ENCODE measurements at places on chromosomes 7 and 10.

DNA sequence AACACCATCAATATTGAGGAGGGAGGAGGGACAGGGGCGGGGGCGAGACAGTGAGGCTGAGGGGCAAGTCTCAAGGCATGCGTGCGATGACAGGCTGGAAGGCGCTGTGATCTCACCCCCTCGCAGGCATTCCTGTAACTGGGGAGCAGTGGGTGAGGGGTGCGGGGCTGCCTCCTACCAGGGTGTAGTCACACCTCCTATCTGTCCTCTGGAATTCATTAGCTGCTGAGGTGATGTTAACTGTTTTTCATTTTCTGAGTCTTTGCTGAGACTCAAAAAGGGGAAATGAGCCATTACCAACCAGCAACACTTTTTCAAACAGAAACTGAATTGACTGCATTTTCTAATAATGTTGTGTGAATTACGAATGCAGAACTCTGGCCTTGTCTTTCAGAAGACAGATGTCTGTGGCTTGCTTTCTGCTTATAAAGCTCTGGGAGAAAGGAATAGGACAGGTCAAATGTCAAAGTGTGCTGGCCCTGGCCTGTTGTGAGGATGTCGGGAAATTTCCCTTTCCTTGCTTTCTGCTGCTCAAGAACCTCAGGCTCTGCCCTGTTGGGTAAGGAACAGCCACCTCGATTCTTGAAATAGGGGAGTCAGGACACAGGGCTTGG is 23.7 kb upstream of the CDH23 start:
- H3K4me1 ChIP-seq, result peaks cover 5% of the 10 kb centered on the region
- no peak overlapping the region for H3K27ac ChIP-seq
- no peaks in the 10 kb centered on the region for H3K27me3 ChIP-seq
- no peak for DNase-seq

GRCh38 chr10:4820804-4821401 is 5.1 kb upstream of the AKR1E2 start:
- H3K4me3 ChIP-seq, result no peak overlapping the region
- no peaks in the 10 kb centered on the region for H3K36me3 ChIP-seq
- DNase-seq, result no peak
- H3K27ac ChIP-seq, result no peak overlapping the region
- H3K27me3 ChIP-seq, result no peaks in the 10 kb centered on the region

DNA sequence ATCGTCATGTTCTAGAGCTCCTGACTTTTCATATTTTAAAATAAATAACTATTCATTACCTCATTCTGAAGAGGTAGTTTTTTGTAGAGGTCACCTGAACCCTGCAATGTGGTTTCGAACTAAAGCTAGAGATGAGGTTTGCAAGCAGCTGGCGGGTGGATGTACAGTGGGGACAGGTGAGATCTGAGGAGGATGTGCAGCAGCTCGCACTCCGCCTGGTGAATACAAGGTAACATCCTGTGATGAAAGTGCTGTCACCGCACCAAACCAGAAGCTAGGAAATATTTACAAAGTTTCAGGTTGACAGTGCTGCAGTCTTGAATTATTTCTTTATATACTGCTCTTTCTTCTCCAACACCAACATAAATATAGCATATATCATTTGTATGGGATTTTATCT is 26.5 kb downstream of the NDUFB2 start:
- no peaks in the 10 kb centered on the region for H3K27me3 ChIP-seq
- no peaks in the 10 kb centered on the region for H3K36me3 ChIP-seq
- H3K4me3 ChIP-seq, result no peak overlapping the region
- DNase-seq, result peak; percentile 56
- H3K27ac ChIP-seq, result no peak overlapping the region

GRCh38 chr10:133060022-133060421 is 27.7 kb upstream of the ADGRA1 start:
- no peaks in the 10 kb centered on the region for H3K36me3 ChIP-seq
- DNase-seq, result no peak
- no peak overlapping the region for H3K4me3 ChIP-seq
- peaks cover 9% of the 10 kb centered on the region for H3K4me1 ChIP-seq
- H3K27me3 ChIP-seq, result no peaks in the 10 kb centered on the region

GRCh38 chr10:98173260-98173659 is 38.8 kb downstream of the R3HCC1L start:
- H3K4me1 ChIP-seq, result no peaks in the 10 kb centered on the region
- no peaks in the 10 kb centered on the region for H3K27me3 ChIP-seq
- H3K36me3 ChIP-seq, result no peaks in the 10 kb centered on the region
- DNase-seq, result no peak

- peaks cover 51% of the 10 kb centered on the region for H3K4me1 ChIP-seq
- peak overlapping the region; percentile 70 for H3K4me3 ChIP-seq
- H3K36me3 ChIP-seq, result no peaks in the 10 kb centered on the region
- peak; percentile 27 for DNase-seq
- H3K27ac ChIP-seq, result peak overlapping the region; percentile 79
These were observed 688 bp downstream of the ORAI2 start for GRCh38 chr7:102434039-102434486.

DNA sequence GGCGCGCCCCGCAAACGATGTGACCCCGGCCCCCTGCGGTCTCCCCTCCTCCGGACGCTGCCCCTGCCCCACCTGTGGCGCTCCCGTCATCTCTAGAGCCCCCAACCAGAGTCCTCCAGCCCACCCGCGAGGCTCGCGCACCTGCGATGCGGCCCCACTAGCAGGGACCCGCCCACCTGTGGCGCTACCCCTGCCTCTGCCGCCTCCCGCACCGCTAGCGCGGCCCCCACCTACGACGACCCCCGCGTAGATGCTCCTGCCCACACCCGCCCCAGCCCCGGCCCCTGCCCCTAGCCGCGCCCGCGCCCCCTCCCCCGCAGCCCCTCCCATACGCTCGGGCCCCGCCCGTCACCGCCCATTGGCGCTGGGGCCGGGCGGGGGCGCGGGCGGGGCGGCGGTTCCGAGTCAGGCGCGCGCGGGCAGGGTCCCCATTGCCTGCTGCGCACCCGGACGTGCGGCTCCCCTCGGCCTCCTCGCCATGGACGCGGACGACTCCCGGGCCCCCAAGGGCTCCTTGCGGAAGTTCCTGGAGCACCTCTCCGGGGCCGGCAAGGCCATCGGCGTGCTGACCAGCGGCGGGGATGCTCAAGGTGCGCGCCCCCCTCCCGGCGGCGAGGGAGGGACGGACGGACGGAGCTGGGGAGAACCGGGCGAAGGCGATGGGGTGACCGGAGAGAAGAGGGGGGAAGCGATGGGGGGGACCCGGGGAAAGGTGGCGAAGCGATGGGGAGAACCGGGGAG is at the start of gene PFKP:
Gene PFKP, plus strand, starts transcription at position 431 of the 741 bp plus-strand sequence. Its CDS starts 48 bp downstream, at position 479.
- H3K4me3 ChIP-seq, result peak within 1 kb of the TSS; percentile 88
- peak; percentile 53 for DNase-seq
- H3K27ac ChIP-seq, result peak within 1 kb of the TSS; percentile 74

DNA sequence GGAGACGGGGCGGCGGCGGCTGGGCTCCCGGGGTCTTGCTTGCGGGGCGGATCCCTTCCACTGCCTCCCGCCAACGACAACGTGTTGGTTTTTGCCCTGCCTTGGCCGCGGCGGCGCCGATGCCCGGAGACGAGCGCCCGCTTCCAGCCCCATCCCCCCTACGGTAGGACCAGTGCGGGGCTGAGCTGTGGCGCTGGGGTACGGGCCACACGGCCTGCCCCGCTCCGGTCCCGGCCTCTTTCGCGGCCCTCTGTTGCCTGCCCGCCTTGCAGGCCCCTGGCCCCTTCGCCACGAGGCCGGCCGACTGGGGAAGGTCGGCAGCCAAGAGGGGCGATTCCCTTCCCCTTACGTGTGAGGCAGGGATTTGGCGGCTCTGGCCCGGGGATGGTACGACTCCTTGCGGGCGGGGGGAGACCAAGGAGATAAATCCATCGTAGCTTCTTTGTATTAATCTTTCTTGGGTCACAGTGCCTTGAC is 488 bp downstream of the EIF4H start:
- no peaks in the 10 kb centered on the region for H3K27me3 ChIP-seq
- peaks cover 55% of the 10 kb centered on the region for H3K4me1 ChIP-seq
- H3K4me3 ChIP-seq, result peak overlapping the region; percentile 86
- DNase-seq, result peak; percentile 27

Measured in CD8-positive, alpha-beta memory T cell (primary cell).